Ovary (tissue), 10 donors: ENCODE measurements at places on chromosomes 2 and 18. TPM values are rescaled to one million over a fixed set of nuclear protein-coding genes. Genes with fewer than 3 reads are reported as not detected.

- DNase-seq, result no peak
Observed at GRCh38 chr2:63040586-63040985, 10.0 kb upstream of the OTX1 start.

Gene ZNF516
- total RNA-seq, result 110 TPM

DNA sequence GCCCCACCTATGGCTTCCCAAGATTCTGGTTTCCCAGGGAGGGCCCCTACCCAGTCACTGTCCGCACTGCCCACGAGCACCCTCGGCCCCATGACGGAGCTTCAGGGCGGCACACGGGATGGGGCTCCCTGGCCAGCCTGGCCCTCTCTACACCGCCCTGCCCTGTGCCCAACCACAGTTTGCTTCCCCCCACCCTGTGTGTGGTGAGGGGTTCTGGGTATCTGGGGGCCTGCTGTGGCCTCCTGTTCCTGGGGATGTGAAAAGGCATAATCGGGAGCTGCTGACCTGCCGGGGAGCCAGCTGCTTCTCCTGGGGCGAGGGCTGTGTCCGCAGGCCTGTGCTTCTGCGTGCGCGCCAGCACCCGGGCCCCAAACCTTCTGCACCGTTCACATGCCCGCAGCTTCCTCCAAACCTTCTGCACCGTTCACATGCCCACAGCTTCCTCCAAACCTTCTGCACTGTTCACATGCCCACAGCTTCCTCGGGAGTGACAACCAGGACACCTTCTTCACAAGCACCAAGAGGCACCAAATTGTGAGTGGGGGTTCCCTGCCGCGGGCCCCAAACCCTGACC lies 12.4 kb downstream of the ANO7 start:
- no peak for DNase-seq

Gene KIF1A
- total RNA-seq, result 1.0 TPM

GRCh38 chr18:76405280-76405679 lies 89.8 kb downstream of the ZNF516 start:
- DNase-seq, result no peak

- DNase-seq, result no peak
Observed at GRCh38 chr2:61045226-61045625, 20.4 kb upstream of the SANBR start.

- DNase-seq, result no peak
Observed at GRCh38 chr2:149702571-149702970, 115.0 kb upstream of the MMADHC start.

DNA sequence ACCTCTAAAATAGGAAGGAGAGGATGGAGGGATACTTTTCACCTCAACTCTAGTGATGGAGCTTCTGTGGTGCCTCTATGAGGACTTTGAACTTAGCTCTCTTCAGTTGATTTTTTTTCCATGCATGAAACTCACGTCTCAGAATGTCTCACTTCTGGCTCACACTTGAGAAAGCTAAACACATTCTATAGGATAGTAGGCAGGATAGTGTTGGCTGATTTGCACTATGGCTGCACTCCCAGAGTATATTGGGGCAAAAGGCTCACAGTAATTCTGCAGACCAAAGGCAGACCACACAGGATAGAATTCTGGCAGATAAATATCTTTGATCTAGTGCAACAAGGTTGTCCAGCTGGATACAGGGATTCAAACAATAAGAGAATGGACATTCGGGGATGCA lies 1093.5 kb downstream of the LRP1B start:
- no peak for DNase-seq

DNA sequence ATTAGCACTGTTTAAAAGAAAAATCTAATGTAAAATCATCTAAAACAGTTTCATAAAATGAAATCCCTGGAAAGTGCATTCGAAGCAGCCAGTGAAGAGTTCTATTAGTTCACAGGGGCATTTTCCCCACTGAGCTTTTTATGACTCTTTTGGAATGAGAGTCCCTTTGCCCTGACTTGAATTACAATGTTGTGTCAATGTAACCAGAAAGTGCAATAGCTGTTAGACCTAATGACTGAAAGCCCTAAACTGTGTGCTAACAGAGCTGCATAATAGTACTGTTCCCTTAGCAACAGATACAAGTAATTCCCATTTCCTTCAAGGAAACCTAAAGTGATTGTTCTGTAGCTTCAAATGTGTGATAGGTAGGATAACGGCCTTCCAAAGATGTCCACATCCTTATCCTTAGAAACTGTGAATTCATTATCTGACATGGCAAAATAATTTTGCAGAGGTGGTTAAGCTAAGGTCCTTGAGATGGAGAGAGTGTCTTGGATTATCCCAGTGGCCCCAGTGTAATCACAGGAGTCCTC lies 134.4 kb downstream of the L3MBTL4 start:
- DNase-seq, result no peak

Gene PRKAG3
- not detected for total RNA-seq

- DNase-seq, result no peak
Observed at GRCh38 chr2:108858894-108859293, 72.3 kb downstream of the CCDC138 start.

DNA sequence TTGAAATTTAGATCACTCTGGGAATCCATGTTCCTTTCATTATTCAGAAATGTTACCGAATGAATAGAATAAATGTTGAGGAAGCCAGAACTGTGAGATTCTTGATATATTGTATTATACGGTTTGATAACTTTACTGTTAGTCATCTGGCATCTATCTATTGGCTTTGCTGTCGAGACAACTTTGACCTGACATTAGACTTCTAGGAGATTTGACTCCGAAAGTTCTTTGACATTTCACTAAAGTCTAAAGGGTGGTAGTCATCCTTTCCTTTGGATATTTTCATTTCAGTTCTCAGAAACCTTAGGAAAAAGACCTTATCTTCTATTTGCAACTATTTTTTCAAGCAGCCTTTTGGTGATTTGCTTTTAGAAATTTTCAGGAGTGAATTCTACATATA lies 1.9 kb downstream of the BMPR2 start:
- DNase-seq, result no peak

- DNase-seq, result no peak
Observed at GRCh38 chr2:160328811-160329527, 128.9 kb upstream of the ITGB6 start.

DNA sequence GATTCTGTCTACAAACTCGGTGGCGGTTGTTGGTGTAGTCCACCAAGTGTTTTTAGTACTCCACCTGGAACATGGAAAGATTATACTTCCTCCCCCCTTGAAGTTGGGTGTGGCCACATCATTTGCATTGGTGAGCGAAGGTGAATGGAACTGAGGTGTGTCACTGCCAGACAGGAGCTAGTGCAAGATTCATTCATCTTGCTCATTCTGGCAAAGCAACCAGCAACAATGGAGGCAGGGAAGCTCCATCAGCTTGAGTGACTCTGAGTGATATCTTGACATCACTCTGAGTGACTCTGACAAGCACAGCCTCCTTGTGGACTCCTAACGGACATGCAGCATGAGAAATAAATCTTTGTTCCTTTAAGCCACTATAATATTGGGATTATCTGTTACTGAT lies 54.7 kb upstream of the SLC1A4 start:
- DNase-seq, result no peak

- no peak for DNase-seq
Observed at GRCh38 chr2:219718066-219718465, 90.6 kb downstream of the SLC4A3 start.

- no peak for DNase-seq
Observed at GRCh38 chr2:40374543-40375240, 77.2 kb downstream of the SLC8A1 start.

Gene TXNDC2
- total RNA-seq, result 0.55 TPM

- no peak for DNase-seq
Observed at GRCh38 chr2:163187995-163188655, 349.6 kb upstream of the KCNH7 start.

Gene NMUR1
- not detected for total RNA-seq

GRCh38 chr2:44935729-44936098 lies 5.8 kb upstream of the SIX3 start:
- DNase-seq, result no peak

Gene EMILIN2
- total RNA-seq, result 36.4 TPM

- DNase-seq, result no peak
Observed at GRCh38 chr2:3670376-3670775, 12.4 kb downstream of the ALLC start.

GRCh38 chr2:19349911-19350677 lies 8.3 kb downstream of the OSR1 start:
- DNase-seq, result no peak

Gene VIT
- total RNA-seq, result 16.4 TPM

- DNase-seq, result no peak
Observed at GRCh38 chr2:124369181-124369580, 344.1 kb downstream of the CNTNAP5 start.

Gene SLC30A3
- not detected for total RNA-seq

Gene RAB27B
- total RNA-seq, result 0.23 TPM

Gene NEU4
- 7.2 TPM for total RNA-seq

Gene TSPYL6
- total RNA-seq, result 0.10 TPM

DNA sequence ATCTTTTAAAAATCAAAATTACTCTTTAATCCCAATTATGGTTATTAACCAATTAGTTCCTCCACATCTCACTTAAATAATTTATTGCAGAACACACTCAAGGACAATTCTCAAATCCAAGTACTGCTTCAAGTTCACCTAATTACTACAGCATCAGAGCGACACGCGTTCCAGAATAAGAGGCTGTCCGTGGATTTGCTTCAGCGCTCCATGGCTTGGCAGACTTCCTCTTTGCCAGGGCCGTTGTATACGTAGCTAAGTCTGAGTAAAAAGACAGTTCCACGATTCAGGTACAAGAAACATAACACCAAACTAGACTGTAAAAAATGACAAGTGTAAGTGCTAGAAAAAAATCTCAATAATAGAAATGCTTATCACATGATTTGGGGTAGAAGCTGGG lies 153.2 kb upstream of the MYT1L start:
- no peak for DNase-seq

DNA sequence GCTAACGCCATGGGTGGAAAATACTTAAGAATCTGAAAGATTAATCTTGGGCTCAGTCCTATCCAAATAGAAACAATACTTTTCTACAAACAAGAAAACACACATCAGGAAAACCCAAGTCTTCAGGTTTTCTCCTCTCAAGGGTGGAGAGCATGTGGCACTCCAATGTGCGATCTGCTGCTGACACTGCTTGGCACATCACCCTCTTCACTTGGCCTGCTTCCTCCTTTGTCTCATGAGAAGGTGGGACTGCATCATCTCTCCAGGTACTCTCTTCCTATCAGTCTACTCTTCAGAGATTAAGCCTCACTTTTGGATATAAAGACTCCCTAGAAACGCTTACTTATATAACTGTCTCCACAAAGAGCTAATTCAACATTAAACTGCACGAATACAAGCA lies 26.4 kb downstream of the HDLBP start:
- no peak for DNase-seq
